Mesothelial cell of epicardium (in vitro differentiated cells): ENCODE measurements at places on chromosomes 6 and 20.

DNA sequence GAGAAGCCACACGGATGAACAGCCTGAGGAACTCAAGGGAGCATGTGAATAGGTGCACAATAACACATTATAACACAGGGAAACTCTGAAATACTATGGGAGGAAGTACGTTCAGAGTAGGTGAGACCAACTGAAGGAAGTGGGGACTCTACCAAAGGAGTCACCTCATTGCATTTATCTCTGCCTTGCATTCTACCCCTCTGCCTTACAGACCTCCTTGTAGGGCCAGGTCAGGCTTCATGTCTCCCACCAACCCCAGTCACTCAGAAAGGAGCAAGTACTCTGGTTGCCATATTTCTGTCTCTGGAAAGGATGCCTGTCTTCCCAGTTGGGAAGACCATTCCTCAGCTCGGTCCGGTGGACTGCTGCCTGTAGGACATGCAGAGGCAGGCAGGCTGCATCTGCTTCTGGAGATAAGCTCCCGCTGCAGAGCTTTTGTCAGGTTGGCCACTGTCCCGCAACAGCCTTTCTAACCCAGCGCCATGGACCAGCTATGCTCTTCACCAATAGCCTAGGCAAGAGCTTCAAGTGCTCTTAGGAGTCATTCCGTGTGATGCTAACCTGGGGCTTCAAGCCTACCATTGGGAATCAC is 51.6 kb upstream of the ASIP start:
- H3K27me3 ChIP-seq: no peaks in the 10 kb centered on the region
- DNase-seq: no peak
- peaks cover 36% of the 10 kb centered on the region for H3K4me1 ChIP-seq
- H3K4me3 ChIP-seq: no peak overlapping the region

GRCh38 chr6:1188199-1188598 is 123.7 kb upstream of the FOXQ1 start:
- H3K4me1 ChIP-seq: peaks cover 7% of the 10 kb centered on the region
- no peak for DNase-seq
- no peak overlapping the region for H3K4me3 ChIP-seq
- peaks cover 8% of the 10 kb centered on the region for H3K27me3 ChIP-seq
- H3K36me3 ChIP-seq: no peaks in the 10 kb centered on the region

- DNase-seq: no peak
- no peaks in the 10 kb centered on the region for H3K36me3 ChIP-seq
- no peak overlapping the region for H3K27ac ChIP-seq
- H3K4me1 ChIP-seq: peaks cover 16% of the 10 kb centered on the region
- peaks cover 31% of the 10 kb centered on the region for H3K27me3 ChIP-seq
- no peak overlapping the region for H3K4me3 ChIP-seq
Observed at GRCh38 chr6:90892271-90892670, 305.4 kb upstream of the MAP3K7 start.

DNA sequence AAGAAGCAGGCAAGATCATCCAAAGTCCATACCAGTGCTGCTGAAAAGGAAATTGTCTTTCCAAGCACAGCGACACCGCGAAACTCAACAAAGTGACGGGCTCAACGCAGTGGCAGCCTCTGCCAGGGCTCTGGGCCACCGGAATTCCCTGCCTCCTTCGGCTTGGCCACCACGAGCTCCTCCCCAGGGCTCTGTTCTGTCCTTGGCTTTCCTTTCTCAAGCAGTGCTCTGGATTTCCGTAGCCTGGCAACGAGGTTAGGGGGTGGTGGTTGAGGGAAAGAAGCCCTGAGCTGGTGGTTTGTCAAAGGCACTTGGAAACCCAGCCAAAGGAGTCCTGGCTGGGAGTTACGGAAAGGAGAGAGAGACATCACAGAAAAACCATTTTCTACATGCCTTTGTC is 31.2 kb downstream of the PRR18 start:
- peaks cover 61% of the 10 kb centered on the region for H3K27me3 ChIP-seq
- H3K27ac ChIP-seq: no peak overlapping the region
- DNase-seq: no peak
- H3K4me3 ChIP-seq: no peak overlapping the region

GRCh38 chr6:36464233-36464632 is 21.4 kb downstream of the KCTD20 start:
- H3K4me1 ChIP-seq: peaks cover 5% of the 10 kb centered on the region
- H3K4me3 ChIP-seq: no peak overlapping the region
- peaks cover 11% of the 10 kb centered on the region for H3K36me3 ChIP-seq
- no peak for DNase-seq

DNA sequence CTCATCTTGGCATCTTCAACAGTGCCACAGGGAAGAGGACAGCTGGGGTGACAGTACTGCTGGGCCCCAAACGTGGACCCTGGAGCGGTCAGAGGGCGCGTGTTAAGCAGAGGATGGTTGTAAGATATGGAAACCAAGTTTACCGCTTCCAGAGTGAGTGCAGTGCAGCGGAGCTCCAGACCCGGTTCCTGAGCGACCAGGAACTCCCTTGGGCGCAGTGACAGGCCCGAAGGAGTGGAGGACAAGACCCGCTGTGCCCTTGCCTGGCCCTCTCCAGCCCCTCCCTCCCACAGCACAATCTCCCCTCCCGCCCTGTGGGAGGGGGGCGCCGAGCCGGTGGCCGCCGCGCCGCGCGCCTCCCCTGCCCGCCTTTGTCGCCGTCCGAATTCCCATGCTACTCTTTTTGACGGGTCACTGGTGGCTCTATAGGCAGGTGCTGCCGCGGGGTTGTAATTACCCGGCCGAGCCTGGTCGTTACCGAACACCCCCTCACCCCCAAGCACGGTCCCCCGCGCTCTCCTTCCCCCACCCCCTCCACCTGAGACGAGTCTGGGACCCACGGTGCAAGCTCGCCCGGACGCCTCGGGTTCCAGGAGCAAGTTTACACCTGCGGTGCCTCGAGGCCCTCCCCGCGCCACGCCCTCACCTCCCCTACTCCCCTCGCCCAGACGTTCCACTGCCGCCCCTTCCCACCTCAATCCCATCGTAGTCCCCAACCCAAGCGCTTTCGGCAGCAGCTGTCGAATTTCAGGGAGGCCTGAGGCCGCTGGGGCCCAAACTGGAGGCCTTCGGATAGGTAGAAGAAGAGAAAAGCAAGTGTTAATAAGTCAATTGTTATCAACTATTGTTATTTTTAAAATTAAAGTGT is 3.9 kb downstream of the NR2E1 start:
- no peaks in the 10 kb centered on the region for H3K36me3 ChIP-seq
- no peak for DNase-seq
- no peak overlapping the region for H3K27ac ChIP-seq
